ENCODE measurements at places on chromosomes 13 and 19. TPM values are rescaled to one million over a fixed set of nuclear protein-coding genes. Genes with fewer than 3 reads are reported as not detected.

DNA sequence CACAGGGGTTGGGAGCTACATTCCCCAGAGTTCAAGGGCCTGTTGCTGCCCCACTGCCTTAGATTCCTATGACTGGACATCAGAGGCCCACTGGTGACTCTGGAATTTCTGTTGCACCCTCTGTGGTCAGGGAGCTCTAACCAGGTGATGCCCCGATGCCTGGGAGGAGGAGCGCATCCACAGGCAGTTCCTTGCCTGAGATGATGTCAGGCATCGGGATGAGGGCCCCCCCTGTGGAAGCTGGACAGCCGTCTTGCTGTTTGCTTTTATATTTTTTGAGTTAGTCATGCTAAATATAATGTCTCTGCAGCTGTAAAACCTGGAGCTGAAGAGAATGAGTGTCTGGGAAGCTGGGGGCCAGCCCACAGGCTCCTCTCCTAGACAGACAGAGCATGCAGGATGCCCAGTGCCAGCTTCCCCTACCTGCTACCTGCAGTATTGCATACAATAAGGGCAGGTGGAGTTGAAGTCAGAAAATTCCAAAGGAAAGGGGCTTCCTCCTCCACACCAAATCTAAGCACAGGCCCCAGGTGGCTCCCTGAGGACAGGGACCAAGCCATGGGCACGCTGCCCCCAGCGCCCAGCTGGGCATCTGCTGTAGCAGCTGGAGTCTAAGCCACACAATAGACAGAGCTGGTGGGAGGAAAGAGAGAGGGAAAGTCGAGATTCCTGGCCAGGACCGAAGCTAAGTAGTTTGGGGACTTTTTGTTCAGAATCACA lies 16.2 kb downstream of the COL4A2 start:
- peaks cover 47% of the 10 kb centered on the region for H3K4me1 ChIP-seq
- DNase-seq = no peak
- no peaks in the 10 kb centered on the region for H3K36me3 ChIP-seq
- no peaks in the 10 kb centered on the region for H3K27me3 ChIP-seq
- H3K4me3 ChIP-seq = no peak overlapping the region
- peak overlapping the region; percentile 50 for H3K27ac ChIP-seq

- no peak for DNase-seq
- H3K36me3 ChIP-seq = no peaks in the 10 kb centered on the region
- H3K4me1 ChIP-seq = peaks cover 18% of the 10 kb centered on the region
- H3K27me3 ChIP-seq = no peaks in the 10 kb centered on the region
- H3K4me3 ChIP-seq = no peak overlapping the region
- H3K27ac ChIP-seq = no peak overlapping the region
These were observed 155.6 kb downstream of the TM9SF2 start for GRCh38 chr13:99656844-99657381.

- no peaks in the 10 kb centered on the region for H3K27me3 ChIP-seq
- no peaks in the 10 kb centered on the region for H3K4me1 ChIP-seq
- DNase-seq = no peak
- H3K27ac ChIP-seq = no peak overlapping the region
- H3K4me3 ChIP-seq = no peak overlapping the region
These were observed 135.1 kb downstream of the GPC6 start for GRCh38 chr13:93361703-93362102.

DNA sequence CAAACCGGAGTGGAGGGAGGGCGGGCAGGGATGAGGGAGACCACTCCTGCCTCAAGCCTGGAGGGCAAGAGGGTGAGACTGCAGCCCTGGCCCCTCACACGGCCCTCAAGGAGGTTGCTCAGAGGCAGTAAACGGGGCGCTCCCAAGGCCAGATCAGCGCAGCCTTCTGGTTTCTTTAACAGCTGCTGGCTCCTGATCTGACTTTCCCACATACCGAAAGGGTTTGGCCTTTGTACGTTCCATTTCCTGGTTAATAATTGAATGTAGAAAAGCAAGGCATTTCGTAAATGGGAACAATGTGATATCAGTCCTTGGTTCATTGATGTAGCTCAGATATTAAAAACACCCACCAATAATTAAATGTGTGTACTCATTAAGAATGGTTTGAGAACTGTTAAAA lies 71.5 kb downstream of the GGACT start:
- no peaks in the 10 kb centered on the region for H3K36me3 ChIP-seq
- DNase-seq = no peak
- no peaks in the 10 kb centered on the region for H3K27me3 ChIP-seq

DNA sequence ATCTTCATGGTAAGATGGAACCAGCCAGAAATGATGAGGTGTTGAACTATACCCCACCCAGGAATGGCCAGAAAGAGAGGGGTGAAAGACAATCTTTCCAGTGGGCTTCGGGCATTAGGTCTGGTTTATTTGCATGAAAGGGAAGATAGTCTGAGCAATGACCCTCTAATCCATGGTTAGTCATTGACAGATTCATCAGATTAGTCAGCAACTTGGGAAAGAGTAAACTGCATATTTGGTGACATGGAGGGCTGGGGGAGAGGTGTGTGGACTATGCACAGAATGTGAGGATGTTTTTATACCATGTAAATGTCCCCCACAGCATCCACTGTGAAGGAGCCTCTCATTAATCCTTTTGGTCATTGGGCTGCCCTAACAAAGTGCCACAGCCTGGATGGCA lies 30.1 kb upstream of the USP12 start:
- no peaks in the 10 kb centered on the region for H3K27me3 ChIP-seq
- H3K27ac ChIP-seq = no peak overlapping the region
- H3K36me3 ChIP-seq = no peaks in the 10 kb centered on the region
- no peaks in the 10 kb centered on the region for H3K4me1 ChIP-seq

- no peaks in the 10 kb centered on the region for H3K27me3 ChIP-seq
- peaks cover 4% of the 10 kb centered on the region for H3K4me1 ChIP-seq
- no peak overlapping the region for H3K4me3 ChIP-seq
- no peaks in the 10 kb centered on the region for H3K36me3 ChIP-seq
- no peak overlapping the region for H3K27ac ChIP-seq
These were observed 155.8 kb upstream of the UBL3 start for GRCh38 chr13:30006246-30006645.

DNA sequence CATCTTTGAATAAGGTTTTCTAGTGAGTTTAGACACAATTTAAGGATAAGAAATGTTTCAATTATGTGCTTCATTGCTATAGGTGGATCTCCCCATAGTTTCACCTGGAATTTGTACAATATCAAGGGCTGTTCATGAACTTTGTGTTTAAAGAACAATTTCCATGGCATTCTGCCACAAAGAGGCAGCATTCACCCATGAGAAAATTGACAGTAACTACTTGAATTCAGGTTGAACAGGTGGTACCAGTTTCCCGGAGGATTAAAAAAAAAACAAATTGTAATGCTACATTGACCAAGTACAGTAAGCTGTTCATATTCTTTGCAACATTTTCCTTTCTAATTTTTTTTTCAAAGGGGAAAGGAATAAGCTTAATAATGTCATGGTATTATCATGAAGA lies 9.1 kb downstream of the SLITRK5 start:
- H3K27me3 ChIP-seq = no peaks in the 10 kb centered on the region
- no peak overlapping the region for H3K27ac ChIP-seq
- peaks cover 15% of the 10 kb centered on the region for H3K4me1 ChIP-seq

DNA sequence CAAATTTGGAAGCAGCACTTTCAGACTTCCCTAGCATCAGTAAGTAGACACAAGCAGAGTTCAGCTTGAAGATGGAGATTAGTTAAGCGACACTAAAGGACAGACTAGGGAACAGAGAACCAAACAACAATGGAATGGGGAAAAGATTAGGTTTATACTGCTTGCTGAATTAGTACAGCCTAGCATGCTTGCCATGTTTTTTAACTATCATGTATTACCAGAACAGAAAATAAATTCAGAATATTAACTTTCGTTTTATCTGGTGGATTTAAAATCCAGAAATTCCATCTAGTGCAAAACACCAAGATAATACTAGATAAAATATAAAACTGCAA lies 451.5 kb upstream of the SLC10A2 start:
- H3K36me3 ChIP-seq = no peaks in the 10 kb centered on the region
- no peak for DNase-seq
- no peak overlapping the region for H3K4me3 ChIP-seq
- H3K27me3 ChIP-seq = no peaks in the 10 kb centered on the region

DNA sequence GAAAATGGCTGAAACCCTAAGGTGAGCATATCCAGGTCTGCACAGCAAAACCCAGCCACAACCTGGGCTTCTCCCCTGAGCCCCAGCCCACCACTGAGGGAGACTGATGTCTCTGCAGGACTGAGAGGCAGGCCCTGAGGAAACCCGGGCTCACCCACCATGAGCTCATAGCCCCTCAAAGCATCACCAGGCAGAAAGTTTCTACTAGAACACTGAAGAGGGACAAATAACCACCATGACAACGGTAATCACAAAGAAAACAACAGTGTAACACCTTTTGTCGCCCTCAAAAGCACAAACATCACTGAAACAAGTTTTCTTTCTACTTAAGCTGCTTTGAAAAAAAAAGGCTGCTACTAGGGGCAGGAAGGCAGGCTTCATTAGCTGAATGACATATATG lies 29.8 kb downstream of the TSHZ3 start:
- peaks cover 22% of the 10 kb centered on the region for H3K4me1 ChIP-seq
- no peaks in the 10 kb centered on the region for H3K27me3 ChIP-seq
- no peak overlapping the region for H3K4me3 ChIP-seq
- no peaks in the 10 kb centered on the region for H3K36me3 ChIP-seq
- no peak overlapping the region for H3K27ac ChIP-seq

DNA sequence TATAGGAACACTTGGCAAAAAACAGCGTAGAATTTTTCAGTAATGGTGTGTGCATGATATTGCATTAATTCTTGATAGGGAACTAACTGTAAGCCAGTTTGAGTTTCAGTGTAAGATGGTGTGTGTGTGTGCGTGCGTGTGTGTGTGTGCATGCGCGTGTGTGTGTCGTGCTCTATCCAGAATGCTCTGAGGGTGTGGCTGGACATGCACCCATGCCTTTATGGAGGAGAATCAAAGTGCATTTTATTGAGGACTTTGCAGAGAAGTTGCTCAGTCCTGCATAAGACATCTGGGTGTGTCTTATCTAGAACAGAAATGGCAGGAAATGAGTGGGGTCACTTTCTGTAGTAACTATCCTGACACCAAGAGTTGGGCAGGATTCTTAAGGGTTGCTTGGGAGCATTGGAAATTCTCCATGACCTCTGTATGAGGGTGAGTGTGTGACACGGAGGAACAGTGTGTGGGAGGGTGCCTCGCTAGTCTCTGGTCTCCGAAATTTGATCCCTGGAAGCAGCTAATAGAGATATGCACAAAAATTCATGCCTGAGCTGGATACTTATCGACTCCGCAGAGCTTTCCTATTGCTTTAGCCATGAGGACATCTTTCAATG lies 252.2 kb downstream of the TSHZ3 start:
- DNase-seq = no peak
- H3K27me3 ChIP-seq = no peaks in the 10 kb centered on the region
- no peaks in the 10 kb centered on the region for H3K4me1 ChIP-seq
- no peak overlapping the region for H3K27ac ChIP-seq

GRCh38 chr19:23002690-23003422 lies at the start of gene ZNF728:
Gene ZNF728 (minus strand): TSS chr19:23003176. CDS start chr19:23003030, 146 bp downstream.
- H3K27ac ChIP-seq = peak within 1 kb of the TSS; percentile 4
- no peak for DNase-seq
- H3K27me3 ChIP-seq = no peaks in the 10 kb centered on the region

DNA sequence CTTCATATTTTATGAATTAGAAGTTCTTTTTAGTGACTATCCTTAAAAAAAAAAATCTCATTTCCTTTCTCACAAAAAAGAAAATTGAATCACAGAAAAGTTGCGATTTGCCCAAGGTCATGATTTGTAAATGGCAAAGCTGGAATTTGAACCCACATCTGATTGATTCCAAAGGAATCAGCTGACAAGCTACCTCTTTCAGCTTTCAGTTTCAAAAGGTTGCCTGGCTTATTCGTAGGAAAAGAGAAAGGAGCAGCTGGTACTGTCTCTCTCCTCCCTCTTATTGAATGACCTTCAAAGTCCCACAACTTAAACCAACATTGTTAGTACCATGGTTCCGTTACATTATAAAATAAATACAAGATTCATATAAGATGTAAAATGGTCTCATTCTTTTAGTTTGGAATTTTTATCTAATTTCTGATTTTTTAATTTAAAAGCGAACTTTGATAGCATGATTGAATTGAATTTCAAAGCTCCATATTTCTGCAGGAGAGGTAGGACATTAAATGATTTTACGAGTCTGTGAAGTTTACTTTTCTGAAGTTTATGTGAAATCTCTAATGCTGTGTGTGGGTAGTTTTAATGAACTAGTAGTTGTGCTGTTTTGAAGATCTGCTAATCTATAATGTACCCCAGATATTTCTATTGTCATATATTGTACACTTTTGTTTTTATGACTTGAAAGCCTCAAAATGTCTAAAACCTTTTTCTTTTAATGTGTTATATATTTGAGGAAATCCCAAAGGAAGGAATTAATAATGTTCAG lies 18.5 kb upstream of the KCTD4 start:
- DNase-seq = no peak
- H3K4me3 ChIP-seq = peak overlapping the region; percentile 2
- H3K36me3 ChIP-seq = no peaks in the 10 kb centered on the region
- H3K4me1 ChIP-seq = peaks cover 20% of the 10 kb centered on the region
- H3K27ac ChIP-seq = no peak overlapping the region

- no peaks in the 10 kb centered on the region for H3K27me3 ChIP-seq
- no peak for DNase-seq
- H3K4me3 ChIP-seq = no peak overlapping the region
- H3K27ac ChIP-seq = no peak overlapping the region
- no peaks in the 10 kb centered on the region for H3K36me3 ChIP-seq
- H3K4me1 ChIP-seq = no peaks in the 10 kb centered on the region
These were observed 141.3 kb downstream of the FGF9 start for GRCh38 chr13:21812192-21812626.

EPSTI1 gene
- total RNA-seq = 4.9 TPM

DNA sequence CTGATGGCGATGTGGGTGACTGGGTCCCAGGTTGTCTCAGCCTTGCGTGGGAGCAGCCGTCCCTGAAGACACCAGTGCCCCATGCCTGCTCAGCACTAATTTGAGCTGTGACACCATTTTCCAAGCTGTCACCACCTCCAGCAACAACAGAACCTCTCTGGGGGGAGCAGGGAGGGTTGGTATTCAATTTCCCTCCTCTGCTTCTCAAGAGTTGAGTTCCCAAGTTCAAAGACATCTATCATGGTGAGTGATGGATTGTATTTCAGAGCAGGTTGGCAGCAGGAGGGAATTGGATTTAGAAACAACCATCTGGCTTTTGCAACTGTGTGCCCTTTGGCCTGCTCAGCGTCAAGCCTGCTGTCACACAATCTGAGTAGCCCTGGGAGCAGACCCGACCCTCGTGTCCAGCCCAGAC lies 46.9 kb upstream of the UQCRFS1 start:
- no peaks in the 10 kb centered on the region for H3K27me3 ChIP-seq
- no peak for DNase-seq
- no peaks in the 10 kb centered on the region for H3K4me1 ChIP-seq
- H3K4me3 ChIP-seq = no peak overlapping the region
- no peaks in the 10 kb centered on the region for H3K36me3 ChIP-seq

DNA sequence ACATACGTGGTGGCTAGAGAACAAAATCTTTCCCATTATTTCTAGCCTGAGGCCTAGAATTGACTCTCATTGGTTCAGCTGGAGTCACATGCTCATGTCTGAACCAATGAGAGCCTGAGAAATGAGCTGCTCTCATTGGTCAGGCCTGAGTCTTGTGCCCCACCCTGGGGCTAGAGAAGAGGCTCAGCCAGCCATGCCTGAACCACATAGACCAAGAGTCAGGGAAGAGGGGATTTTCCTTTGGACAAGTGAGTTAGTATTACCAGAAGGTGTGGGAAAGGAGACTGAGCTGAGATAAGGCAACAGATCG lies 6.9 kb downstream of the FXYD5 start:
- H3K27me3 ChIP-seq = no peaks in the 10 kb centered on the region
- H3K4me3 ChIP-seq = no peak overlapping the region
- no peak overlapping the region for H3K27ac ChIP-seq
- no peaks in the 10 kb centered on the region for H3K36me3 ChIP-seq
- H3K4me1 ChIP-seq = peaks cover 6% of the 10 kb centered on the region
- DNase-seq = no peak
